Activated CD4-positive, alpha-beta T cell treated with anti-CD3 and anti-CD28 coated beads, Interleukin-2, amount 10 ng/mL, durations not matched to agents 24 days and 14 days (primary cell): ENCODE measurements at places on chromosomes 5 and 9. TPM values are rescaled to one million over a fixed set of nuclear protein-coding genes. Genes with fewer than 3 reads are reported as not detected.

DNA sequence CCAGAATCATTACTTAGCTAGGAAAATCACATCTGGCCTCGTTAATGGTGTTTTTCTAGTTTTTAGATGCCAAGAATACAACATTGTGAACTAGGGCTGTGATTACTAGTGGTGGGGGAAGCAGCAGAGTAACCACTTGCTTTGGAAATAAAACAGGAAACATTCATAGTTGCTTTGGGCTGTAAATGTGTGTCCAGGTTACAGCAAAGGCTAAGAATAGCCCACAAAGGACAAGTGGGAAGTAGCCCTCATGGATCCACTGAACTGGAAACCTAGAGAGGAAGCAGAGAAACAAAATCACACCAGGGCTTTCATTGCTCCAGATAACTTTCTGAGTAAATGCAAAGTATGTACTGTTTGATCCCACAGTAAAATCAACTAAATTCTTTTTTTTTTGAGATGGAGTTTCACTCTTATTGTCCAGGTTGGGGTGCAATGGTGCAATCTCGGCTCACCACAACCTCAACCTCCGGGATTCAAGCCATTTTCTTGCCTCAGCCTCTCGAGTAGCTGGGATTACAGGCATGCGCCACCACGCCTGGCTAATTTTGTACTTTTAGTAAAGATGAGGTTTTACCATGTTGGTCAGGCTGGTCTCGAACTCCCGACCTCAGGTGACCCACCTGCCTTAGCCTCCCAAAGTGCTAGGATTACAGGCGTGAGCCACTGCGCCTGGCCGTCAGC is 56.2 kb upstream of the TNFSF15 start:
- DNase-seq = no peak

- no peak for DNase-seq
These were observed 21.0 kb downstream of the CSF1R start for GRCh38 chr5:150065346-150065745.

GRCh38 chr9:75167281-75167680 is 79.0 kb downstream of the OSTF1 start:
- DNase-seq = no peak

GRCh38 chr9:115013998-115014397 is 83.6 kb upstream of the TNFSF8 start:
- DNase-seq = peak; percentile 93

- no peak for DNase-seq
These were observed 147.2 kb upstream of the MOCS2 start for GRCh38 chr5:53256746-53257145.

GRCh38 chr5:50969151-50970031 is 303.0 kb downstream of the PARP8 start:
- no peak for DNase-seq

DNA sequence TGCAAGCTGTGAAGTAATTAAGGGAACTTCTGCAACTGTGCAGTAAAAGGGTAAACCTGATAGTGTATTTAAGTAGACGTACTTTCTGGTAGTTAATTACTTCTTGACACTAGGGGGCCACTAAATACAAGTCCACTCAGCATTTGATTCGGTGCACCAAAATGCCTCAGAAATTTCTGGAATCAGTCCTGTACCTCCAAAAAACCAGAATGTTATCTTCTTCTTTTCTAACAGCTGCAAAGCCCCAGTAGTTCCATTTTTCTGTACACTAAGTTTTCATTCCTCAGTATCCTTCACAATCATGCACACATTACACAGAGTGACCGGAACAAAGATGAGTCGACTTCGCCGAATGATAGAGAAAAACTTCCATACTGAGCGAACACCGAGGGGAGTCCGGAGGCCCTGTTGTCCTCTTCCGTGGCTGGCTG is 484 bp downstream of the GFM2 start:
- peak; percentile 75 for DNase-seq

DNA sequence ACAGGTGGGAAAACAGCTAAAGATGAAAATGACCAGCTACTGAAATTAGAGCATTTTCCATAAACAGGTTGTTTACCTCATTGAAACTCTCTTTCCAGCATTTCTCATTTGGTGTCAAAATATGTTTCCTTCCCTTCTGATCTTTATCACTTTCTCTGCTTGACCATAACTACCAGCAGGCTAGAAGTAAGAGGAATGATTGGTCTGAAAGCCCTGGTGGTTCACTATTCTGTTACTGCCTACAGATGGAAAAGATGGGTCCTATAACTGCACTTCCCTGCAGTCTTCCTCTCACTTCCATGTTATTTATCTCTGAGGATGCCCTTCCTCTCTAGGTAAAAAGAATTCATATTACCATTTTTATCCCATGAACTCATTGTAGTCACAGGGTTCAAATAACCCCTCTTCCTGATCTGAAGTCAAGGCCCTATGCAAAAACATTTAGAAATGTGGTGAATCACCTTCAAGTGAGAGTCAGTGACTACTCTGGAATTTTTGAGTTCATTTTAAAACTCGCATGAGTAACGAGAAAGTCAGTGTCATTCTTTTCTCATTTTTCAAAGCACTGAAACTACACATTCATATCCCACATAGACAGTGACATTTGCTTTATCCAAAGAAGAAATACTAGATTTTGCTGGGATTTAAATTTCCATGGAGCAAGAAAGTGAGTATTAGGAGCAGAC is 51.7 kb downstream of the ZNF474 start:
- no peak for DNase-seq

- DNase-seq = no peak
These were observed 932.4 kb downstream of the TAF11L14 start for GRCh38 chr5:18566671-18567070.

- DNase-seq = no peak
These were observed 488.2 kb downstream of the TLE4 start for GRCh38 chr9:80059979-80060378.

DNA sequence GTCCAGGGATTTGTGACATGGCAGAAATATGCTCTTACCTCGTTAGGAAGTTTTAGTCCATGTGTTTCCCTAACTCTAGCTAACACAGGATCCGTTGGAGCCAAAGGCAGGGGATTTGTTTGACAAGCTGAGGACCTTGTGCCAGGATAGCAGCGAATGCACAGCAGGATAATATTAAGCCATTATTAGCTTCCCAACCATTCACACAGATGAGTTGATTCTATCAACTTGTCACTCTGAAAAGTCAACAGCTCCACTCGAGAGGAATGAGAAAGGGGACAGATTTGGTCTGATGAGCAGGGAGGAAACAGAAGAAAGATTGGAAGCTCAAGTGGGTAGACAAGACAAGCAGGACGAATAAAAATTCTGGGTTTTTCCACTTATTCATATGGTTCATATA is 106.2 kb downstream of the FSTL4 start:
- no peak for DNase-seq

- no peak for DNase-seq
These were observed 104.0 kb downstream of the MTX3 start for GRCh38 chr5:79886925-79887655.

GRCh38 chr9:112485574-112485973 is 1.1 kb upstream of the KIAA1958 start:
- DNase-seq = no peak

GRCh38 chr5:169148138-169148740 is 152.7 kb downstream of the SLIT3 start:
- DNase-seq = no peak

DNA sequence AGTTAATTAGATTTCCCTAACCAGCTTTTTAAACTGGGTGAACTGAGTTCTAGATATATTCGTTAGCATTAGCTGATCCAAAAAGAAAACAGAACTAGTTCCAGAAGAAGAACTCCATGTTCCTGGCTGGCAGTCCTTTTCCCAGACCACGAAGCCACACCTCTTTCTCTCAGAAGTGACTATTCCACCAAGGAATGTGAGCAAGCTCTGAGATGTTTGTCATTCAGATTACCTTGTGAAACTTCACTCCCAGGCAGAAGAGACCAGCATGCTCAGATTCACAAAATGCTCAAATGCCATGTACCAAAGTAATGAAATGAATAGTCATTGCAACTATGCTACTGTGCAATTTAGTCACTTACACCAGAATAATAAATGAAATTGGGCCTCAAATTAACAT is 4.4 kb upstream of the SSBP2 start:
- DNase-seq = no peak

DNA sequence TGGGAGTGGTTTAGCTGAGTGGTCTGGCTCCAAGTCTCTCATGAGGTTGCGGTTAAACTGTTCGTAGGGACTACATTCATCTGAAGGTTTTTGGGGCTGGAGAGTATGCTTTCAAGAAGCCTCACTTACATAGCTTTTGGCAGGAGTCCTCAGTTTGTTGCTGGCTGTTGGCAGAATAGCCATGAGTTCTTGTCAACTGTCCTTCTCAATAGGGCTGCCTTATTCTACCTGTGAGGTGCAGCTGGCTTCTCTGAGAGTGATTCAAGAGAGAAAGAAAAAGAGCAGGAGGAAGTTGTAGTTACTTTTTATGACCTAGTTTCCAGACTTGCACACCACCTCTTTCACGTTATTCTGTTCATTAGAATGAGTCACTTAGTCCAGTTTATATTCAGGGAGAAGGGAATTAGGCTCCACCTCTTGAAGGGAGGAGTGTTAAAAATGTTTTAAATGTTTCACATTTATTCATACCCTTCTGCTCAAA is 33.2 kb downstream of the YTHDC2 start:
- no peak for DNase-seq

DNA sequence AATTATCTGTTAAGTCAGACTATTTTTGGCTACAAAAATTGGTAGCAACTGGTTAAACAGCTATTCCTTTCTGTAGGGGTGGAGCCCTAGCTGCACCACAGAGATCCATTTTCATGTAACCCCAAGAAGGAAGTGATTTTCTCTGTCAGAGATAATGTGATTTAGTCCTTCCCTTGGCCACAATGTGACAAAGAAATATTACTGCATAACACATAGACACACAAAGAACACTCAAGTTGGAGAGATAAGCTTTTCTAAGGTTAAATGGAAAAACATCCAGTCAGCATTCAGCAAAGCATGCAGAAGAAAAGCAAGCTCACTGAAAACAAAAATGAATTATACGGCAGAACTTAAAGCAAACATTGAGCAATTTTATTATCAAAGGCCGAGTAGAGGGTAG is 227.8 kb upstream of the CDH9 start:
- DNase-seq = no peak

GRCh38 chr5:96388176-96388575 is 44.9 kb downstream of the PCSK1 start:
- no peak for DNase-seq

GRCh38 chr5:112793201-112793600 is 55.5 kb downstream of the APC start:
- DNase-seq = no peak

DNA sequence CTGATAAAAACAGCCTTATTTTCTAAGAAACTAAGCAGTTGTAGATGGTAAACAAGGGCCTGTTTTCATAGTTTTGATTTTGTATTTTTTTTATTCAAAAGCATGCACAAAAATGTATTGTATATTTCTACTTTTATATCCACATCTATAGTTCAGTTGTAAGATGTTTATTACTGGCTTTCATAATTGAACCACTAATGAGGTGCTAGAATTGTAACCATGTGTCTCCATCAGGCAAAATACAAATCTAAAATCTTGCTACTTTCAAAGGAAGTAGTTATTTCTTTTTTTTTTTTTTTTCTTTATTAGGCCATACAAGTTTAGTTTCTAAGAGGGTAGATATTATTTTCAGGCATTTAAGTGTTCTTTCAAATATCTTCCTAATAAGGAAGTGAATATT is 1755.0 kb downstream of the MAT2B start:
- no peak for DNase-seq

- DNase-seq = no peak
These were observed 332.7 kb downstream of the DIRAS2 start for GRCh38 chr9:90309809-90310520.

DNA sequence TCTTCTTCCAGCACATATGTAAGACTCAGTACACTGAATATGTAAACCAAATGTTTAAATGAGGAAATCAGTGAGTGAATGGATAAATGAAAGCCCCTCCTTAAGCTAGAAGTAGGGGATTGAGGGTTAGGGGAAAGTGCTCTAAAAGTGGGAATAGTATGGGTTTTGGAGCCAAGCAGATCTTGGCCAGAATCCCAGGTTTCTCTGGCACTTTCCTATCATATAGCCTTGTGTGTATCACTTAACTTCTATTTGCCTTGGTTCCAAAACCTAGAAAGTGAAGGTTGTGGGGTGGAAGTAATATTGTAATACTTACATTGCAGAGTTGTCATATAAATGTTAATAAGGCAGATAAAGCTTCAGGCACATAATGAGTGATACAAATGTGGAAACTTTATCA is 45.0 kb upstream of the SV2C start:
- DNase-seq = no peak

Gene GLRA1
- not detected in 2 replicates for total RNA-seq

Gene CNTNAP3
- not detected in 2 replicates for total RNA-seq

Gene OSMR
- not detected in 2 replicates for total RNA-seq

Gene PAPPA
- total RNA-seq = not detected in 2 replicates

Gene PCDHGB1
- 0.14 and 0.19 TPM in 2 replicates for total RNA-seq

Gene FEM1C
- 13.9 and 14.6 TPM in 2 replicates for total RNA-seq

Gene PCDHB1
- total RNA-seq = not detected in 2 replicates

Gene HRH2
- 67.3 and 70.4 TPM in 2 replicates for total RNA-seq

Gene PCDHGA4
- total RNA-seq = 0.33 and 0.37 TPM in 2 replicates

Gene SPINK7
- not detected in 2 replicates for total RNA-seq
